Pancreas (tissue), 10 donors: ENCODE measurements at places on chromosomes 7 and 10. TPM values are rescaled to one million over a fixed set of nuclear protein-coding genes. Genes with fewer than 3 reads are reported as not detected.

GRCh38 chr7:39252916-39253315 lies 275.2 kb downstream of the POU6F2 start:
- no peak for DNase-seq

- no peak for DNase-seq
Measured at GRCh38 chr7:93442478-93443224, 131.9 kb downstream of the CALCR start.

DNA sequence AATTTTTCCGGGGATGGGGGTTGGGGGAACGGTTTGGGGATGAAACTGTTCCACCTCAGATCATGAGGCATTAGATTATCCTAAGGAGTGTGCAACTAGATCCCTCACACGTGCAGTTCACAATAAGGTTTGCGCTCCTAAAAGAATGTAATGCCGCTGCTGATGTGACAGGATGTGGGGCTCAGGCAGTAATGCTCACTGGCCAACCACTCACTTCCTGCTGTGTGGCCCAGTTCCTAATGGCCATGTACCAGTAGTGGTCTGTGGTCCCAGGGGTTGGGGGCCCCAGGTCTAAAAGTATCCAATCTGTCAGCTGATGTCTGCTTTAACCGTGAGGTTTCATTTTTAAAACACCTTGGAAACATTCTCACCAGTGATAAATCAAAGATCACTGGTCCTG lies 2.2 kb downstream of the STN1 start:
- no peak for DNase-seq

DNA sequence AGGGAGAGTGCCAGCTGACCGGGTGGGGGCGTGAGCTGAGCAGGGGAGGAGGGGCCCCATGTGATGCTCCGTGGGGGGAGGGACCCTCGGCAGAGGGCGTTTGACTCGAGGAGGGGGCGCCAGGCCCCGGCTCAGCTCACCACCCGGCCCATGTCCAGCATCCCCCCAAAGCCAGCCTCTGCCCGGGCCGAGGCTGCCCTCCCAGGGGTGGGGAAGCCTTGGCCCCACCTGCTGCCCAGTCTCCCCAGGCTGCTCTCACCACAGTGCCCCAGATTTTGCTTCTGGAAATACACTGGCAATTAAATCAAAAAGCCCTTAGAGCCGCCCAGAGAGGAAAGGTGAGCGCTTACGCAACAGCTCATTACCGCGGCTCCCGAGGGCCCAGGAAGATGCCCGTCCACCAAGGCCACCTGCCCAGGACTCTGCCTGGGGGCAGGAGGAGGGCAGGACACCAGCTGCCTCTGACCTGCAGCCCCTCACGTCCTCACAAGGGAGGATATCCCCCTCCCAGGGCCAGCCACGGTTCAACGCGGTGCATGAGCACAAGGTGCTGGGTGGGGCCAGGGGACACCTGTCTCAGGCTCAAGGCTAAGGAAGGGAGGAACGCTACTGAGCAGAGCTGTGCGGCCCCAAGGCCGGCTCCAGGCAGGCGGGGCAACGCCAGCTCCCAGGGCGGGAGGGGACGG lies 70.0 kb upstream of the INPP5A start:
- DNase-seq = peak; percentile 14

Gene IGF2BP3
- total RNA-seq = 0.73 TPM

DNA sequence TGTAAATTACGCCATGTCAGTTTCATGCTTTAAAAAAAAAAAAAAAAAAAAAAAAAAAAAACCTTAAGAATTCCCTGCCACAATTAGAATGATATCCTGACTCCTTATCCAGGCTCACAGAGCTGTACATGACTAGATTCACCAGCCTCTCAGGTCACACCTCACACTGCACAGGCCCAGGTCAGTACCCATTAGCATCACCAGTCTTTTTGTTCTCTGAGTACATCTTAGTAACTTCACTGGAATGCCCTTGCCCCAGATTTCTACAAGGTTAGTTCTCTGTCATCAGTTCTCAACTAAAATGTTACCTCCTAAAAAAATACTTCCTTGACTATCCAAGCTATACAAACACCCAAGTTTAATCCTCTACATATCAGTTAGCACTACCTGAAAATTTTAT lies 211.0 kb downstream of the LRRN3 start:
- no peak for DNase-seq

DNA sequence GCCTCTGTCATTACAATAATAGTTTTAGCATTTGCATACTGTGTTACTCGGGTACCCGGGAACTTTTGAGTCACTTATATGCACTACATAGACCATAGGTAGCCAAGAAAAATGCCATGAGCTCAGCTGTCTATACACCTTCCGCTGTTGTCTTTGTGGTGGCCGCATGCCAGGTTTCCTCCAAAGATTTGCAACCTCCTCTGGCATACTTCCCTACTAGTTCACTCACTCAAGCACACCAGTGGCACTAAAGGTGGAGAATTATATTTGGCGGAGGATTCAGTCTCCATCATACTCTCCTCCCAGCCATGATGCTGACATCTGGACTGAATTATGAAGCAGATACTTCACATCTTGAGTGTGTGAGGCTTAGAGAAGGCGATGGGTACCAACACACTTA lies 35.6 kb upstream of the GRB10 start:
- DNase-seq = no peak

Gene PNLIP
- 39,320 TPM for total RNA-seq

- DNase-seq = no peak
Measured at GRCh38 chr7:148783801-148784527, 85.3 kb downstream of the CUL1 start.

Gene HSPA12A
- total RNA-seq = 3.1 TPM

DNA sequence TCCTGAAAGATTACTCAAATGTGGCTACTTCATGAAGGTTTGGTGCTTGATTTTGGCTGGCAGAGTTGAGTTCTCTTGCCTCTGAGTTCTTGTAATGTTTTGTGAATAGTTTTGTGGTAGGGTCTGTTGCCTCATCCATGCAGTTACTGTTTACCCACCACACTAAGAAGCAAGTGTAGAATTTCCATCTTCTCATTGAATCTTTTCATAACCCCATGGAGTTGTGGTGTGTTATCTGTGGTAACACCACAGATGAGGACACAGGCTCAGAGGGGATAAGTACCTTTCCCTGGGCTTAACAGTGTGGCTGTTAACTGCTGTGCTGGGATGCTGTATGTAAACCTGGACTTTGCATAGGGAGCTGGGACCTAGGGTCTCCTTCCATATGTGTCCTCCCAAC lies 186.3 kb downstream of the CAMK1D start:
- no peak for DNase-seq

Gene OGDH
- total RNA-seq = 32.7 TPM

- DNase-seq = no peak
Measured at GRCh38 chr7:18895456-18895855, 222.0 kb downstream of the TWIST1 start.

DNA sequence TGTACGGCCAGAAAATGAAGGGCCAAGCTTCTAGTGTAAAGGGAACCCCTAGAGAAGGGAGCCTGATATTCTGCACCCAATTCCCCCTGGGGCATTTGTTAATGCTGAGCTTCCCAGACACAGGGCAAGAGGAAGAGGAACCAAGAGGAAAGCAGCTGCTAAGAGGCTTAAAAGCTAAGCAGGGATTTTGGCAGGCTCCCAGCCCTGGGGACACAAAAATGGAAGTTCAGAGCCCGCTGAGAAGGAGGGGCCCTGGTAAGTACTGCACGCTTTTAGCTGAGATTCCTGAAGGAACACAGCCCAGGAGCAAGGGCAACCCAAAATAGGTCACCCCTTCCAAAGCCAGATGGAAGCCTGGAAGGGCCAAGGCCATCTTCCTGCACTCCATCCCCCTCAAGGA lies 387.3 kb upstream of the MGMT start:
- DNase-seq = no peak

DNA sequence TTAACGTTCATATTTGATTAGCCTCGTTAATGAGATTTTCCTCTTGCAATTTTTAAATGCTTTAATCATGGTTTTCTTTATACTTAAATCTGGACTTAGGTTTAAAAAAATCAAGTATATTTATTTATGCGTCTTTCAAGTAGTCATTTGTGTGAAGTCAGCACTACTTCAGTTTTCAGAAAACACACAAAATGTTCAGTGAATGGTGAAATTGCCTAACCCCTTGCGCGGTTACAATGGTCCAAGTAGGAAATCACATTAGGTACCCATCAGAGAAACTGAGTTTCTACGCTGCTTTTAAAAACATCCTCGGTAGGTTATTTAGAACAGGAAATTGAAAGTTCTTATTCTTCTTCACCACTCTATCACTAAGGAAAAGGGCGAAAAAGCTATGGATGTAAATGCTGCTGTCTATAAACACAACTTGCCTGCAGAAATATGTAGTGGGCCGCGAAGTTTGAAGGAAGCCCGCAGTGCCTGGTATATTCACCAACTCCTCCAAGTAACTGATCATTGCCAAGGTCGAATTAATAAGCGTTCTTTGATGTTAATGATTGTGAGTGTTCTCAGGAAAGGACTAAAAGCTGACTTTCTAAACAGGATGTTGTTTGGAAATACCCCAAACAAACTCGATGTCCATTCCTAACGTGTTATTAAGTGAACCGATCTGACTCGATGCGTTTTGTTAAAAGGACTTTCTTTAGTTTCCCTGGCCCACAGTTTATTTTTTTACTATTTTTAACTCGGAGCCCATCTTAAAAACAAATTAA lies 1.0 kb downstream of the SYPL1 start:
- no peak for DNase-seq

DNA sequence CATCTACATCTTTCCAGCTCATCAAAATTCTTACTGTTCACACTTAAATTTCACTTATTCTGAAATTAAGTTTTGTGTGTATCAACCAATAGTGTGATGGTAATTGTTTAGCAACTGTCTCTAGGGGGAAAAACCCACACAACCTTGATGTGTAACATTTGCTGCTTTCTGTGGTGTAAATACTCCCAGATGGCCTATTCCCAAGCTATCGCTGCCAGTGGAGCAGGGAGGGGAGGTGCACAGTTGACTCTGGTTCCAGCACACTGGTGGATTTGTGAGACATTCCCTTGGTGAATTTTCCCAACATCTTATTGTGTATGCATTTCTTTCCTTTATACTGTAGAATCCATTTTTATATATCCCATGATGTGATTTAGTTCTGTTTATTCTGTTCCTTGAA lies 275.9 kb upstream of the SHH start:
- peak; percentile 7 for DNase-seq

GRCh38 chr7:17369691-17370426 lies 71.4 kb downstream of the AHR start:
- no peak for DNase-seq

GRCh38 chr10:69716711-69717560 lies 84.8 kb upstream of the COL13A1 start:
- DNase-seq = peak; percentile 72
